ENCODE measurements at places on chromosomes 3 and 15.

GRCh38 chr3:37130984-37131859 lies 43.2 kb downstream of the LRRFIP2 start:
- DNase-seq, result no peak

- no peak for DNase-seq
These were observed 55.4 kb downstream of the PSMD6 start for GRCh38 chr3:63967675-63968611.

DNA sequence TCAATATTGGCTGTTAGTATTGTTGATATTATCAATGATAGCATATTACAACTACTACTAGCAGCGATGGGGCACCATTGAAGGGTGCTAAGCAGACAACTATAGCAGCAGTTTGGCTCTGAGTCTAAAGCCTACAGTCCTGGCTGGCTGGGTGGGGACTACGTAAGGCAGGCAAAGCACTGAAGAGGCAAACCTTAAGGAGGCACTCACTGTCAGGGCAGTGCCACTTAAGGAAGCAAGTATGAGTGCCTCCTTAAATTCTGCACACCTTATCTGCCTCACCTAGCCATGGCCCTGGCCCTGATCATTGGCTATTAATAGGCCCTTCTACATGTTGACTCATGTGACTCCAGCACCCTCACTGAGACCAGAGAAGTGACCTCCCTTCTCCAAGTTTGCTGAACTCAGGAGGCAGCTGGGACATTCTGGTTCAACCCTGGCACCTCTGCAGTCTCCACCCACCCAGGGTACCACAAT lies 20.6 kb downstream of the CDCP1 start:
- no peak for DNase-seq

DNA sequence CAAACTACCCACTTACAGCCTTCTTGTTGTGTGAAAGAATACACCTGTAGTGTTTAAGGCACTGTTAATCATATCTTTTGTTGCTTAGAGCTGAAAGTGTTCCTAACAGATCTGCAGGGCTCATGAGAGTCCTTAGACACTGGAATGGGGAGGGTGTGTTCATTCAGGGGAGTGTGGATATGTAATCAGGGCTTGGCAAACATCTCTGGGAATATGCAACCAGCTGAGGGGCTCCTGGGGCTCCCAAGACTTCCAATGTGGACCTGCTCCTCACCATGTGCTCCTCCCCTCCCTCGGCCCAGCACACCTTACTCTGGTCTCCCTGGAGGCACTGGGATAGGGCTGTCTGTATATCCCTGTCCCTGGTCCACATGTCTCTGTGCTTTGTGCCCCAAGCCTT lies 30.3 kb upstream of the MFSD1 start:
- DNase-seq, result no peak

- no peak for DNase-seq
These were observed 481.4 kb downstream of the NSUN3 start for GRCh38 chr3:94544131-94544789.

DNA sequence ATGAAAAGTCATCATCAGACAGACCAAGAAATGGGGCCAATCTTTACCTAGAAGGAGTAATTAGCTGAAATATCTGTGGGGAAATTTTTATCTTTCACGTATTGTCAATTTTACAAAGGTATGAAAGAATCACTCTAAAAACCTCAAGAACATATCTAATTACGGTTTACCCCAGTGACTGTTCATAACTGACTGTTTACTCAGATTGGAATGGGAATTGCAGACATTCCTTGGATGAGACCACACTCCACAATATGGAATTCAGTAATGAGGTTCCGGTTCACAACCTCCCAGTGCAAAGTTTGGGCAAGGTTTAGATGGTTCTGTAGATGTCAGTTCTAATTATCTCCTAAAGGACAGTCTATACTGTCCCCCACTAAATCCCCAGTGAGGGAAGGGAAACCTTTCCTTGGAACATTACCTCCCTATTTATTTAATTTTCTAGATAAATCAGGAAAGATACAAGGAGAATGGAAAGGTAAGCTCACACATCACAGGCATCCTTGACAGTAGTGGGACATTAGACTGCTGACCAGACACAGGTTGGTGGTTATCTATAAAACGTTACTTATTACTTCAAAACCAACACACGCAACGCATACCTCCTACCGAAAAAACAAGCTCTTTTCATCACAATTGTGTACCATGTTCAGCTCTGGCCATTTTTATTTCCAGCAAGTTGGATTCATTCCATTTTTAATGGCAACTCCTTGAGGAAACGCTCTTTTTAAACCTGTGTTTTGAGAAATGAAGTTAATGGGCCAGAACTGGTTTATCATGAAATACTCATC lies 129.9 kb downstream of the RORA start:
- no peak for DNase-seq

DNA sequence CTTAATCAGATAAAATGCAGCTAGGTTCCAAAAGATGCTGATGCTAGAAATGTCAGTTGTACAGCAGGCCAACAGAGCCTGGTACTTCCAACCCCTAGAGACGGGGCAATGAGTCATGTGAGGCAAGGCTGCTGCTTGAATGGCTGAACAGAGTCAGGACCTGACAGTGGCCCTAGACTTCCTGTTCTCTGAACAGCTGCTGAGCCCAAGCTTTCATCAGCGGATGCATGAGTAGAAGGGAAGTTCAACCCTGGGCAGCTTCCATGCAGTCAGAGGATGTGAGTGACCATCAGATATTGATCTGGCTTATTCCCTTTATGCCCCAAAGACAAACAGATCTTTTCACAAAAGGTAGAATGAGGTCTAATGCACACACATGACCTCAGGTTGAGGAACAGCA lies 282.9 kb upstream of the COL8A1 start:
- no peak for DNase-seq

DNA sequence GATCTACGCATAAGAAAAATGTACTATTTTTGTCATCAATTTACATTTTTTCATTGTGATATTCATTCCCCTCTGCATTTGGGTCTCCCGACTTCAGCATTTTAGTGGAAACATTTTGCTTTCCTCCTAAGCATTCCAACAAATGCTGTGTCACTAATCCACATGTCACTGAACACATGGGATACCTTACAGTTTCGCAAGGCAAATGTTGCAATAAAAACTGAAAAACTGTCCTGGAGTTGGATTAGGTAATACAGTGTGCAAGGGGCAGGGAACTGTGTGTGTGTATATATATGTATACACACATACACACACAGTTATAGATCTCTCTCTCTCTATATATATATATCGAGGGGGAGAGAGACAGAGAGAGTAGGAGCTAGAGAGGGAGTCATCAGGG lies 632.2 kb downstream of the MAGI1 start:
- DNase-seq, result no peak

DNA sequence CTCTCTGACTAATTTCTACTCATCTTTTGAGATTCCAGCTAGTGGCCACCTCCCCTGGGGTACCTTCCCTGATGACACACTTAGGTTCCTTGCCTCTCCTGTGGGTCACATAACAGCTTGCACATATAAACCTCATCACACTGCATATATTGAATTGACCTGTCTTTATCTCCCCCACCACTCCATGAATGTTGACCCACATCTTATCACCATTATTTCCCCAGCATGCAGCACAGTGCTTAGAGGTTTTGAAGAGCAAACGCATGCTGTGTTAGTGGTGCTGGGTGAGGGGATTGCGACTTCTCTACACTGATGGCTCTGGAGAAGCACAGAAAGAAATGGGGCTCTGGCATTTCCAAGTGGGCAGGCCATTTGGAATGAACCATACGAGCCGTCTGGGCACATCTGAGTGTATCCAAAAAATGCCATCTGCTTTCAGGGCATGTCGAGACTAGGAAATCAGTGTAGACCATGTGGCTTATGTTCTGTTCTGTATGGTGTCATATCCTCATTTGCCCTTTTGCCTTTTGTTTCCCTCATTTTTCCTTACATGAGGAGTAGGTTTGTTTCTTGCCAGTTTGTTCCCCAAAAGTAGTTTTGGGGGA lies 333.2 kb upstream of the TRIM42 start:
- DNase-seq, result no peak

GRCh38 chr3:71104121-71104541 lies 479.4 kb downstream of the FOXP1 start:
- no peak for DNase-seq

DNA sequence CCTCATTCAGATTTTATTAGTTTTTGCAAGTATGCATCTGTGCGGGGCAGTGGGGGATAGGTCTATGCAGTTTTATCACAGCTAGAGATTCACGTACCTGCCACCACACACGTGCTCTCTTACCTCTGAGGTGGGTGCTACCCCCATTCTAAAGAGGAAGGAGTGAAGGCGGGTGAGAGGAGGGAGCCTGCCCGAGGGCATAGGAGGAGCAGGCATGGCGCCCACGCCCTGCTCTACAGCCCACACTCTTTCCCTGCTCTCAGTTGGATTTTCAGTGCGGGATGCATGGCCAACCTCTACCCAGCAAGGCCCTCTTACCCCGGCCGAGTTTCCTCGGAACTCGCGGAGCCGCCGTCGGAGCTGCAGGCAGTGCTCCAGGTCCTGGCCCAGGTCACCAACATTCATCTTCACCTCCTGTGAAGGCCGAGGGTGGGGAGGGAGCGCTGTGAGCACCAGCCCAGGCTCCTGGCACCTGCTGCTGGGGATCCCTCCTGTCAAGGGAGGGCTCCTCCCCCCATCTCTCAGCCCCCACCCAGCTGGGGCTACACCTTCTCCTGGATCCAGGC lies 26.9 kb downstream of the PLA2G4B start:
- no peak for DNase-seq

GRCh38 chr3:112371569-112371968 lies 38.6 kb downstream of the CD200 start:
- no peak for DNase-seq

DNA sequence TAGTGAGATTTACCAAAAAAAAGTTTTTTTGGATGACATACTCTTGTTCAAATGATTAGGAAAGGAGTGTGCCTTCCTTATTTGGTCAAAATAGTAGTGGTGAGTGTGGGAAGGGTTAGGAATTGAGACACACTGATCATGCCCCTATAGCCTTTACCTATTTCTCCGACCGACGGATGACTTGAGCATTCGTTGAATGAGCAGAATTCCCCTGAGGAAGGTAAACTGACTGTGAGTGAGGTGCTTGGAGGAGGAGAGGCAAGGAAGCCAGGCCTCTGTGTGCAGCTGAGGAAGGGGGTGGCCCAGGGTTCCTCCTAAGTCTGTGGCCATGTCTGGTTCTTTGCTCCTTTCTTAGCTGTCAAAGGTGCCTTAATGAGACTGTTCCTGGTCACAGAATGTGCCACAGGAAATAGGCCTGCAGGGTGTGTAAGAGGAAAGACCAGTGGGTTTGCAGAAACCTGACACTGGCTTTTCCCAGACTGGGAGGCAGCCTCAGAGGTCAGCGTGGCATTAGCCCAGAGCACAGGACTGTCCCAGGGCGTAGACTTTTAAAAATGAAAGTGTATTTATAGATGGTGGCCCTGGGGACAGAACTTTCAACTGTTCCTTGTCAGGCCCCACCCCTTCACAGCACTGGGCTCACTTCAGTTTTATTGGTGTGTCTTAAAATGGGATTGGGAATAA lies 307.7 kb upstream of the C2CD4B start:
- DNase-seq, result no peak

- DNase-seq, result no peak
These were observed 315.6 kb upstream of the IL12A start for GRCh38 chr3:159672728-159673688.

GRCh38 chr15:70210076-70210475 lies 112.4 kb upstream of the TLE3 start:
- no peak for DNase-seq

DNA sequence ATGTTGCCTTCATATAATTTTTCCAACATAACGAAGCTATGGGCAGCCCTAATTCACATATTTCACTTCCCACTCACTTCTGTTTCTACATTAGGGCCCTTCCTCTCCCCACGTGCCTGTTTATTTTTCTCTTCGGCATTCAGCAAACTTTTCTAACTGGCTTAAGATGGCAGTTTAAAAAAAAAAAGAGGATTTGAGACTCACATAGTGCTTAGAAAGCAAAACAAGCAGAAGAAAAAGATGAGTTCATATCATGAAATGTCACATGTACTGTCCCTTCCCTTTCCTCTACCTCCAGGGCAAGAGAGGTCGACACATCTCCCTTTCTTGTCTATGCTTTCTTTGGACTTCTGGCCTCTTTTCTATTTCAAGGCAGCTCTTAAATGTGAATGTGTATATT lies 30.6 kb downstream of the SLC49A4 start:
- peak; percentile 0 for DNase-seq

- no peak for DNase-seq
These were observed 60.5 kb upstream of the LRIG1 start for GRCh38 chr3:66561367-66561766.

DNA sequence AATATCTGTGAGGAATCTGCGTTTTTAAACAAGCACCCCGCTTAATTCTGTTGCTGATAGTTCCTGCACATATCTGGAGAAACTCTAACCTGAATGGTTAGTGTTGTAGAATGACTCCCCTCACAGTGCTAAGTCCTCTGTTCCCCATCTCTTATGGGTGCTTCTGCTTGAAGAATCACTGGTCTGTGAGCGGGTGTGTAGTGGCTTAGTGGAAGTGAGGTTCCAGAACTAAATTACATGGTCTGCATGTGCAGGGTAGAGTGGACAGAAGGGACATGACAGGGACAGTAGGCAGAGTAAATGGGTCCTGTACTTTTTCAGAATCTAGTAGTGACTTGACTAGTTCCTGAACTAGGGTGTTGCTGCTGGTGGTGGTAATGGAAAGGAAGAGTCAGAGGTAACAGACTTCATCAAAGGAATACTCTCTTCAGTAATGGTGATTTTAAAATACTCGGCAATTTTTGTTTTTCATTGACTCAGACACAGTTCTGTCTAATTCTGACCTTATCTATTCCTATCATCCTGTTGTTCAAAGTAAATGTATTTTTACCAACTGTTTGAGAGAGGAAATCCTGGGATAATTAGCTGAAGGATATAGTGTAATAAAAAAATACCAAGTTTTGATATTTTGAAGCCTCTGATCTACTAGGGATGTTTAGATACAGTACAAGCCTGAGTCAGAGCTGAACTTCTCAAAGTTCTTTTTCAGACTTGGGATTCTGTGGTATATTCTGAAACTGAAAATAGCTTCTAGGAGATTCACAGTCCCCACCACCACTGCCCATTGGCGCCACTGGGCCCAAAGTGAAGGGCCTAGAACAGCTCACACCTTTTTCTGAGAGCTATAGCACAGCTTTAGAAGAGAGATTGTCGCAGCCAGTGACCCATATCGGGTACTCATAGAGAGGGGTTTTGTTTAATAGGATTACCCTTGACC lies 55.5 kb downstream of the FNDC3B start:
- no peak for DNase-seq

GRCh38 chr3:27805282-27805681 lies 83.2 kb upstream of the EOMES start:
- DNase-seq, result no peak

GRCh38 chr15:67745073-67746006 lies 80.0 kb upstream of the SKOR1 start:
- DNase-seq, result no peak

DNA sequence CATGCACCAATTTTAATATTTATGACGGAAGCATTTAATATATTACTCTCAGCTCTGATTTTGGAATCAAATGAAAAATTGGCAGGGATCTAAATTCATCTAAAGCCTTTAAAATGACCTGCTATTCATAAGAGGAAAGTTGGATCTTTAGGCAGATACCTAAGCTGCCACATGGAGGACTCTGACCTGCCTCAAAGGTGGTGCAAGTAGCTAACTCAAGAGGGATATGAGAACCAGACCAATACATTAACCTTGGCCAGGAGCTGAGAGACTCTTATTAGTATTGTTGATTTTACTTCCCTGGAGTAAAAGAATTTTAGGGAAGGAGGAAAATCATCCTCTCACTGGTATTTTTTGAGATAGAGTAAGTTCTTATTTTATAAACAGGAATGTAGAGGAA lies 17.7 kb downstream of the ZNF654 start:
- no peak for DNase-seq
